HFF-Myc (cell line): ENCODE measurements at places on chromosomes 4 and X.

GRCh38 chr4:156294577-156294976, 340.9 kb upstream of the CTSO start:
- DNase-seq = peak; percentile 38

- DNase-seq = no peak
Measured at GRCh38 chr4:165905405-165906027, 32.5 kb downstream of the TLL1 start.

- no peak for DNase-seq
Measured at GRCh38 chr4:38367642-38368174, 296.3 kb upstream of the KLF3 start.

DNA sequence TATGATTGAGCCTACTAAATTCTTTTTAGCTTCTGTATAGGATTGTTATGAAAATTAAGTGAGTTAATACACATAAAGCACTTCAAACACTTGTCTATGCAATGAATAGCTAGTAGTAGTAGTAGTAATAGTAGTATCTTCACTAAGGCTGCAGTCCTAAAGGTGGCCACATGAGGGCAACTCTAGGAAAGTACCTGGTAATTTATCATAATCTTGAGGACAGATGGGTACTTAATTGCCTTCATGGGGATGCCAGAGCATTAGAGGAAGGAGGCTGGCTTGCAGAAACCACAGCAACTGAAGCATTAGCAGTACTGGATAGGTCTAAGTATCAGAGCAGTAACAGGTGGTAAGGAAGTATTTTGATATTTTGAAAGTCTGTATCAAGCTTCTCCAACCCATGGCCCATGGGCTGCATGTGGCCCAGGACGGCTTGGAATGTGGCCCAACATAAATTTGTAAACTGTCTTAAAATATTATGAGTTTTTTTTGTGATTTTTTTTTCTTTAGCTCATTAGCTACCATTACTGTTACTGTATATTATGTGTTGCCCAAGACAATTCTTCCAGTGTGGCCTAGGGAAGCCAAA, 17.3 kb downstream of the NIPAL1 start:
- DNase-seq = no peak

- no peak for DNase-seq
Measured at GRCh38 chrX:130704053-130705038, 198.7 kb downstream of the ENOX2 start.

DNA sequence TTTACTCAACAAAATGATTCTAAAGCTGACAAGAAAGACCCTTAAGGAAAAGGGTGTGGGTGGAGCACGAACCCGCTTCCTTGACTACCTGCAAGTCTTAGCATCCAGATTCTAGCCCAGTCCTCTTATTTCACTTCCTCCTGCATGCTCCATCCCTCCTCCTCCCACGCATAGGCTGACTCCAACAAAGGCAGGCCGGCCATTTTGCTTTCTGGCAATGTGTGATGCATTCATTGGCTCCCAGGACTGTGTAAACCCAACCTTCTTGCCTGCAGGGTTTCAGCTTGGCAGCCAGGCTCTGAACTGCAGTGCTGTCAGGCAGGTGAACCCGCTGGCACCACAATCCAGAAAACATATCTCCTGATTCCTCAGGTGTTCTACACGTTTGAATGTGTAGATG, 39.3 kb downstream of the RTL9 start:
- no peak for DNase-seq

DNA sequence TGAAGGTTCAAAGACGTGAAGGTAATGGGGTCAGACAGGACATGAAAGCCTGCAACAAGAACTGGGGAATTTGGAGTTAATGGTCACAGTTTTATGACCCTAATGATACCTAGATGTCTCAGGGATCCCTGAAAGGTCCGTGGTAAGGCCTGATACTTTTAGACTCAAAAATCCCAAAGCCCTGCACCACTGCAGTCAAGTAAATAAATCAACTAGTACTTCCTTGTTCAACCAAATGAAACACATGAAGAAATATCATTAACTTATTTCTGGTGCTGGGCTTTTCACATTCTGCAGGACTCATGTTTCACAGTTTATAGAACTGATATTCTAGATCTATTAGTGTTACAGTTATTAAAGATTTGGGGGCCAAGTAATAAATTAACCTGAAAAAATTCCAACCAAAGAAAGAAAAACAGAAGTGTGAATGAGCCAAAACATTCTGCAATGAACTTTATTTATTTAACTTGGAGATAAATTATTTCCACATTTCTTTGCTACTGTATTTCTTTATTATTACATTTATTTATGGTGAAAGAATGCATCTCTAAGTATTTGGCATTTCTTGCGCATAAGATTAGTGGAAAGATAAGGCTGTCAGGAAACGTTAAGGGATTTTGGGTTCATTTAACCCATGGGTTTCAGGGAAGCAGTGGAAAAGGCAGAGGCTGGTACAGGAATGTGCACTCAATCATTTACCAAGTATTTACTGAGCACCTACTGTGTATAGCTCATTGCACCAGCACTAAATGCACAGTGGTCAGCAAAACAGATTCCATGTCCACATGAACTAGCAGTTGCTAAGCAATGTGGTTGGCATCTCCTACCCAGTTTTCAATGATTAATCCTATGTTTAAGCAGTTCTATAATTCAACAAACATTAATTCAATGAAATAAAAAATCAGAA, 8.7 kb downstream of the WDFY3 start:
- no peak for DNase-seq
